BJ (cell line): ENCODE measurements at places on chromosomes 2 and 18.

DNA sequence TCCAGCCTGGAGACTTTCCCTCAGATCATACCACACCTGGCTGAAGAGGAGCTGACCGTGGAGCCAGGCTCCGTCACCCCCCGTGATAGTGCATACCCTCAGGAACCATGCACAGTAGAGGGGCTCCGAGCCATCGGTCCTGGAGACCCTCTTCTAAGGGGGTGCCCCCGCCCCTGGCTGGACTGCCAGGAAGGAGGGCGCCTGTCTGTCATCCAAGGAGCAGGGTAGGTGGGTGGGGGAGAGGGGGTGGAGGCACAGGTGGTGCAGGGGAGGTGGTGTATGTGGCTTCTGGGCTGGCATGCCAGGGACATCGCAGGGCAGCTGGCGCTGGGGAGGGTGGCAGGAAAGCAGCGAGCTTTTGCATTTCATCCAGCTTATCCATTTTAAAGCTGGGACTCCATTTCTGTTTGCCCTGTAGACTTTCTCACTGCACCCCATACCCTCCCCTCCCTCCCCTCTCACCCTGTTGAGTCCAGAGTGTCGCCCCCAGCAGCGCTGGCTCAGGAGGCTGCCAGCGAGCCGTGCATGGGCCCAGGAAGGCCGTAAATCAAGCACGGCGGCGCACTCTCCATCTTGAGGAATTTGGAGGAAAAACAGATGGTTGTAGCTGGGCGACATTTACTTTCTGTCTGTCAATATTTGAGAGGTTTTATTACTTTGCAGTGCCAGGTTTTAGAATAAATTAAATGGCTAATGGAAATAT, 56.2 kb upstream of the HS6ST1 start:
- DNase-seq, result no peak

DNA sequence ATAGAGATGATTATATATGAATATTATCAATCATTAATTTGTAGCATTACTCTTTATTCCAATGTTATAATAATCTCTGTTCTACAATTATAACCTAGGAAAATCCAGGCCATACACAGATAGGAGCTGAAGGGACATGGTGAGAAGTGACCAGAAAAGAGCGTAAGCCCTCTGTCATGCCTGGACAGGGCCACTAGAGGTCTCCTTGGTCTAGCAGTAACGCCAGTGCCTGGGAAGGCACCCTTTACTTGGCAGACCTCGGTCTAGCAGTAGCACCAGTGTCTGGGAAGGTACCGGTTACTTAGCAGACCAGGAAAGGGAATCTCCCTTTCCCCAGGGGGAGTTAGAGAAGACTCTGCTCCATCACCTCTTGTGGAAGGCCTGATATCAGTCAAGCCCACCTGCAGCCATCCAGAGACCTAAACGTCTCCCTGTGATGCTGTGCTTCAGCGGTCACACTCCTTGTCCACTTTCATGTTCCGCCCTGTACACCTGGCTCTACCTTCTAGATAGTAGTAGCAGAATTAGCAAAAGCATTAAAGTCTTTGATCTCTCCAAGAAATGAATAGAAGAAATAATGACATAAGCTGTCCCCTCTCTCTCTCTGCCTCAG, 447.5 kb upstream of the FSIP2 start:
- no peak for DNase-seq

GRCh38 chr2:37982147-37982582, 57.1 kb downstream of the RMDN2 start:
- DNase-seq, result peak; percentile 8

DNA sequence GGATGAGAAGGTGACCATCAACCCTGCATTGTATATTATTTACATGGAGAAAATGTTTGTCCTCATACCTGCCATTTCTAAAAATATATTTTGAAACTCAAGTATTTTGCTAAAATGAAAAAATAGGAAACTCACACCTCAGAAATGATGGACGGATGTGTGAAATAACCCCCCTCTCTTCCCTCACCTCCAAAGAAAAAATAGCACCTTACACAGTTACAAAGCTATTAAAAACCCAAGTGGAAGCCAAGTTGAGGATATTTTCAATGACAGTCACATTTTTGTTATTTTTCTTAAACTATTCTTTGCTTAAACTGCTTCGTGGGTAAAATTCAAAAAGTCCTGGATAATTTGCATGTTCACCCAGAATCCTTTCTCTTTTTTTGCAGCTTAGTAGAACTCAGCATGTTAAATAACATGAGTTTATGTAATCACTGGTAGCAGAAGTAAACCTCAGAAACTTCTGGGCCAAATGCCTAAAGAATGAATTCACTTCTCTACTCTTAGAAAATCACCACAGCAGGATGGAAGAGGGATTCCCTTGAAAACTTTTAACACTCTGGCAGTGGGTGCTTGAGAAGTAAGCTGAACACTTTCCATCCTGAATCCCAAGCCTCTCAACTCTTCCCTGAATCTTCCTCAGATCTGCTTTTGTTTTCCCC, 768 bp downstream of the DSC1 start:
- DNase-seq, result no peak

GRCh38 chr2:100109986-100110613, 32.3 kb downstream of the AFF3 start:
- DNase-seq, result no peak

DNA sequence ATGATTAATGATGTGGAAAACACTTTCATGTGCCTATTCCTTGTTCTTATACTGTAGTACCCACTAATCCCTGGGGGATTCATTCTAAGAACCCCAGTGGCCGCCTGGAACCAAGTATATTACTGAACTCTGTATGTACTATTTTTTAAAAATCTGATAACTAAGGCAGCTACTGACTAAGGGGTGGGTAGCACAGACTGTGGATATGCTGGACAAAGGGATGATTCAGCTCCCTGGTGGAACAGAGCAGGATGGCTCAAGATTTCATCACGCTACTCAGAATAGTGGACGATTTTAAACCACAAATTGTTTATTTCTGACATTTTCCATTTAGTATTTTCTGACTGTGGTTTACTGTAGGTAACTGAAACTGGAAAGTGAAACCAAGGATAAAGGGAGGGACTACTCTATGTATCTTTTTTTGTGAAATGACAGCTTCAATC, 41.8 kb upstream of the CDC42EP3 start:
- peak; percentile 88 for DNase-seq

GRCh38 chr2:131127076-131127475, 21.9 kb downstream of the PLEKHB2 start:
- no peak for DNase-seq

DNA sequence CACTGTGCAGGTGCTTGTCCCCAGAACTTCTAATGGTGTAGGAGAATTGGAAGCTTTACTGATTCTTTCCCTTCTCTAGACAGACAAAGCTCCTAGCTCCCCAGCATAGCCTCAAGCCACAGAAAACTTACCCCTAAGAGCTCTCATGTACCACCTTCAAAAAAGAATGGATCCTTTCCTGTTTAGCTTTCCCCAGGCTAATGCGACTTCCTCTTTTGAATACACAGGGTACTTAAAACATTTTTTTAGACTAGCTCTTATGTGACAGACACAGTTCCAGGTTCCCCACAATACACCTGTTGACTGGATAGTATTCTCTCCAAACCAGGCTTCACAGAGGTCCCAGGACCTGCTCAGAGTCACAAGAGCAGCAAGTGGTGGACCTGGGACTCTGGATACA, 8.3 kb downstream of the CTAGE1 start:
- DNase-seq, result no peak

DNA sequence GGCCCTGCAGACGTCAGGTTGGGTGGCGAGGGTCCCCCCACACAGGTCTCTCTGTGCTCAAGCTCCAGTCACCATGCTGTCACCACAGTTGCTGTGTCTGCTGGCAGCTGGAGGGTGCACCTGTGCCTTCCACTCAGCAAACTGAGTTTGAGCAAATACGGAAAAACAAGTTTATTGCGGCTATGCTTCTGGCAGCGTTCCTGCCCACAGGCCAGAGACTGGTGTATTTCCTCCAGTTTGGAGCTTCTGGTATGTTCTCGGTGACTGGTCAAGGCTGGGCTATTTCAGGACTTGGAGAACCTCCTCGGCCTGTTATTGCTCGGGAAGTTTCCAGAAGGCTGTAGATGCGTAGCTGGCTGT, 132.6 kb downstream of the SEPTIN10 start:
- DNase-seq, result no peak

DNA sequence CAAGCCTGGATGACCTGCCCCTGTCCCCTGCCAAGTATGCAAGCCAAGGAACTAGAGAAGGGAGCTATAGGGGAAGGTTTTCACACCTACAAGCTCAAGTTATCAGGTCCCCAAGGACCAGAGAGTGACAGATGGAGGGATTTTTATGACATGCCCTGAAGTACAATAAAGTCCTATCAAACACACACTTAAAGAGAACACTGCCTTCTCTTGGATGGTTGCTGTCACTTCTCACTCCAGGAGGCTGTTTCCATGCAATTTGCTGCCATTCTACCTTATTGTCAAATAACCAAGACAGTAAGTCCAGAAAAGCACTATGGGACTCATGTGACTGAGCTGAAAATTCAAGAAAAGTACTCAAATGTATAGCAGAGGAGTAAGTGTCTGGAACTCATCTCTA, 76.6 kb upstream of the DDX18 start:
- no peak for DNase-seq

- no peak for DNase-seq
Measured at GRCh38 chr18:58025205-58025604, 18.8 kb upstream of the NEDD4L start.
